ENCODE measurements at places on chromosomes 2 and 18.
A peak's percentile ranks its signal among the peaks of the same experiment; 100 is the strongest.

DNA sequence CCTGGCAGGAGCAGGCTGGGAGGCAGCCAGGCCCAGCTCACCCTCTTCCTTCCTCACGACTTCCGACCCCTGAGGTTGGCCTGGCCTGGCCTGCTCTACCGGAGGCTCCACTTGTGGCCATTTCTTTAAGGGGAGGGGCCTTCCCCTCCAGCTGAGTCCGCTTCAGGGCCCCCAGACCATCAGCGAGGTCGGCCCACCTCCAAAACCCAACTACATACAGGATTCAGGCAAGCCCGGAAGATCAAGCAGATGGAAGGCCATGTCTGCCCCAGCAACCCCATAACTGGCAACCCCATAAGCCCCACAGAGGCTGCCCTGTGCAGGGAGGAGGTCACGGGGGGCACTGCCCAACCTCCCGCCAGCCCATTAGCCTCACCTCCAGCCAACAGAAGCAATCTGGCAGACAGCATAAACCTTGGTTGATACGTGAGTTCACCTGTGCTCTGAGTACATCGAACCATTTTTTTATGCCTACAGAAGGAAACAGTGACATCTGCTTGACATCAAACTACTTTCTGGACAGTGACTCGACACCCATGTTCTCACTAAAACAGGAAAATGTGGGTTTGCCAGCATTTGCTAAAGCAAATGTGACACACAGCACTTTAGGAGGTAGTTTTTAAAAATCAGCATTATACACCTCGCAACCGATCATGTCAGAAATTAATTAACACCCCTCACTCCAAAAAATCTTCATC is 98.9 kb downstream of the EIPR1 start:
- no peak for DNase-seq

DNA sequence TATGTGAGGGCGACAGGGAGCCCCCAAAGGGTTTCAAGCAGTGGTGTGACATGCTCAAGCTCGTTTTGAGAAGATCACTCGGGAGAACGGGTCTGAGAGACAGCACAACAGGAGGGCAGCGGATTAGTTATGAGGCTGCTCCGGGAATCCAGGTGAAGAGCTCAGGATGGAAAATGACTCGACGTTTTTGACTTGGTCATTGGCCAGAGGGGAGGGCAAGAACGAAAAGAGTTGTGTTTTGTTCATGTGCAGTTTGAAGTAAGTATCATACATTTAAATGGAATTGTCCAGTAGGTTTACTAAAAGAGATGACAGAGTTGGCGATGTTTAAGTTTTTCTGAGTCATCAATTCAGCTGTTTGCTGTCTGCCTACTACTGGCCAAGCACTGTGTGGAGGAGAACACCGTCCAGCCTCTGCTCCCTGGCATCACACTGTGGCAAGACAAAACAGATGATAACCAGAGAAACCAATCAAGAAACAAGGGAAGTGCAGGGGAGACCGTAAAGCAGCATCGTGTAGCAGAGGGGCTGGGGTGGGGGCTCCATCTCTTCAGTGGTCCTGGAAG is 25.3 kb upstream of the ANXA4 start:
- no peak for DNase-seq

GRCh38 chr2:128867936-128868636 is 549.4 kb upstream of the HS6ST1 start:
- DNase-seq, result no peak

- no peak for DNase-seq
These were observed 305.1 kb upstream of the MGAT5 start for GRCh38 chr2:133948610-133949290.

GRCh38 chr2:9311488-9311887 is 104.9 kb downstream of the ASAP2 start:
- peak; percentile 85 for DNase-seq

- no peak for DNase-seq
These were observed 456.5 kb downstream of the METTL4 start for GRCh38 chr18:2114765-2115164.

GRCh38 chr2:238523158-238524110 is 96.7 kb downstream of the ASB1 start:
- no peak for DNase-seq

- no peak for DNase-seq
These were observed 154.2 kb downstream of the CTIF start for GRCh38 chr18:48693006-48693405.

DNA sequence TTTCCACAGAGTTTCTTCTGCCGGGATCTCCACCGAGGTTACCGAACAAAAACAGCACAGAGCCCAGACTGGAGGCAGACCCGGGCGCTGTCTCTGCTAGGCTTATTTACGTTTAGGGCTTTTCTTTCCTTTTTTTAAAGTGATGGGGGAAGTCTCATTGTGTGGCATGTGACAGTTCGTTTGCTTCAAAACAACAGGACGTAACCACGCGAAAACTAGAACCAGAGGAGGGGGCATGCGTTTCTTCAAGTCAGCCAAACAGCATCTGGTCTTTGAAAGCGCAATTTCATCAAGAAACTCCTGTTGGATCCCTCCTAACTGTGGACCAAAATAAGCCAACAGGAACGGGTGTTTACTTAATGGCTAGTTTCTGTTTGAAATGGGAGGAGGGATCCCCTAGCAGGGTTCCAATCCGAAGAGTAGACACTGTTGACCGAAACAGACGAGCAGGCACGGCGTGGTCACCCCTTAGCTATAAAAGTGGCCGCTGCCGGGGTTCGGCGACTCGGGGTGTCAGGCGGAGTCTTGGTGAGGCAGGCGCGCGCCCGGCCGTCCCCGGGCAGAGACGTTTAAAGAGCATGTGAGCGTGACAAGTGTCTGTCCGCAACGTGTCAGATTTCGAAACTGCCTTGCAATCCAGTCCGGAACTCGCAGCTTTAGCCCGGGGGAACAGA is 997 bp upstream of the TGIF1 start:
- peak; percentile 96 for DNase-seq

- no peak for DNase-seq
These were observed 74.9 kb downstream of the ORC4 start for GRCh38 chr2:147945660-147946059.

DNA sequence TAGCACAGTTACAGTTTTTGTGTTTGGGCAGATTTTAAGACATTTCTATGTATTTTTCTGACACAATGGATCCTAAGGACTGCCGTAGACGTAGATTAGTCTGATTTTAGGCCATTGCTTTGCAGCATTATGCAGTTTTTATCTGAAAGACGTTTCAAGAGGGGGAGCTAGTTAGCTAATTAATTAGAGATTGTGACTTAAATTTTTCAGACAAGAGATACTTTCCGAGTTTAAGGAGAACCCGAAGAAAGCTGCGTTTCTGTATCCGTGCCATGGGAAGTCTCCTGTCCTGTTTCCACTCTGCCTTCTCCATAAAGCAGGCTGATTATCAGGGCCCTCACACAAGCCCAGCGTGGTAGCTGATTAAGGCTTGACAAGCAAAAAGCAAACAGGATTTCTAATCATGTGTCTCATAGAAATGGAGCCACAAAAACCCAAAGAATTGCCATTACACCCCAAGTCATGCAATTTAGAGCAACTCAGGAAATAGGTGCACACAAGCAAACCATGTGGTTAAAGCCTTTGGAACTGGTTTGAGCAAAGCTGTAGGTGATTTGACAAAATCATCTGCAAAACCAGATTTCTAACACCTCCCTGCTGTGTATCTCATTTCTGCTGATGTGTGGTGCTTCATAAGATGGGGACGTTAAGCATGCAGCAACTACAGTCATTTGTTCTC is 808.1 kb downstream of the RNF144A start:
- DNase-seq, result no peak

- no peak for DNase-seq
These were observed 182.6 kb downstream of the AGAP1 start for GRCh38 chr2:235676536-235676799.

DNA sequence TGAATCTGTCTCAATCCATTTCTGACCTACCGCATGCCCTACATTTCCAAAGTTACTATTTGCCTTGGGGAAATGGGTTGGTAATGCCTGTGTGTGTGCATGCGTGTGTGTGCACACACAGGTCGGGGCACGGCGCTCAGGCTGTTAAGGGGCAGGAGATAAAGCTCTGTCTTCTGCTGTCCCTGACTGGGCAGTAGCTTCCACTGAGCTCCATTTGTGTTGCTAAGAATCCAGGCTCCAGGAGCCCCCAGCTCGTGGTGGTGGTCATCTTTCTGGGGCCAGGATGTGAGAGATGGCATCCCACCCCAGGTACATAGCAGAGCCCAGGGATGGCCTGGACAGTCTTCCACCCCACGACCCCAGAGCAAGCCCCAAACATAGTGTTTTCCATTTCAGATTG is 66.7 kb upstream of the HS6ST1 start:
- peak; percentile 40 for DNase-seq

GRCh38 chr2:149858216-149858615 is 270.6 kb upstream of the MMADHC start:
- no peak for DNase-seq

- no peak for DNase-seq
These were observed 1.1 kb downstream of the SLC4A1AP start for GRCh38 chr2:27664622-27665363.

GRCh38 chr2:17912266-17912691 is 33.8 kb downstream of the KCNS3 start:
- no peak for DNase-seq

DNA sequence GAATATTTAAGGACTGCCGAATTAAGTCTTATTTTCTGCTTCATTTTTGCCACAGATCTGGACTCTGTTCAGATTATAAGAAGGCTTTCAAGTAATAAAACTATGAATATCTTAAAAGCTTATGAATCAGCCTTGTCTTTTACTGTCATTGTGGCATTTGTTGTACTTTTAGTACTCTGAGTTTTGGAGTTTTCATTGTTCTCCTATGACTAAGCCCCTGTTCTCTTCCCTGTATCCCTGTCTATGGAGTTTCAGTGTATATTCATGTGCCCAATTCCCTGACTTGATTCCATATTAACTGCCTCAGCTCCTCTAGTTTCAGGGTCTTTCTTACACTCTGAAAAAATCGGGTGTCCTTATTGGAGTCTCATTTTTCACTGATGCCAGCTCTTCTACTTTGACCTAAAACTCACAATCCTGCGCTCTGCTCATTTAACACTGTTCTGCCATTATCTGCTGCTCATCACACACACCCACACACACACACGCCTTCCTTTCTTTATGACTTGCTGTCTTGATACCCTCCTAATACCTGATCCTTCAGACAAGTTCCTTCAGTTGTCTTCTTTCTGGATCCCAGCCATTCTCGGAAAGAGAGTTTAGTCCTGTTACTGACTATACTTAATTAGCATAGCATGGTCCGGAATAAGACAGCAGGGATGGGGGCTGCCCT is 511.8 kb downstream of the CPS1 start:
- DNase-seq, result no peak

GRCh38 chr2:171924170-171924942 is 2.1 kb downstream of the HAT1 start:
- no peak for DNase-seq

- DNase-seq, result no peak
These were observed 117.7 kb upstream of the KCNJ3 start for GRCh38 chr2:154580767-154581166.

DNA sequence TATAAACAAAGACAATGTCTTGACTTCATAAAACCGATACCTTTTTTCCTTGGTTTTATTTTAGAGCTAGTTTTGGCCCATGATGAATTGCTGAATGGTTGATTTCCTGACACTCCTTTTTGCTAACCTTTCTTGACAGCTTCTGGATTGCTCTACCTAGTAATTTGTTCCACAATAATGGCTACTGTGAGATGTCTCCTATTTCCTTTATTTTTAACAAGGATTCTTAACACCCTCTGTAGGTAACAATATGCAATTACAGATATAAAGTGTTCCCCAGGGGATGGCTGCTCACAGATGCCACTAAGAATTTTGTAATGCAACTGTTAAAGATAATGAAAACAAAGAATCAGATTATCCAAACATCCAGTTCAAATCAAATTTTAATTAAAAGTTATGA is 100.8 kb upstream of the ATP5MC3 start:
- no peak for DNase-seq

DNA sequence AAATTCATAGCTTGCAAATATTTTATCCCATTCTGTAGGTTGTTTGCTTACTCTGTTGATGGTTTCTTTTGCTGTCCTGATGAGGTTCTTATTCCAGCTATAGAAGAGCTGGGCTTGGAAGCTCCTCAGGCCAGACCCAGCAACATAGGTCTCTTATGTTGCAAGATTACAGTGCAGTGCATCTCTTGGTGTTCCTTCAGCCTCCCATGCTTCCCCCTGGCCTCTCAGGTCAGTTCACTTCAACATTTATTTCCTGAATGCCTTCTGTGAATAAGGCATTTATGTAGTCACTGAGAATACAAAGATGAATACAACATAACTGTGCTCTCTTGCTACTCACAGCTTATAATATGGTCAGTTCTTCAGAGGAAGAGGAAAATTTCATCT is 179.0 kb upstream of the SLC39A10 start:
- DNase-seq, result no peak

DNA sequence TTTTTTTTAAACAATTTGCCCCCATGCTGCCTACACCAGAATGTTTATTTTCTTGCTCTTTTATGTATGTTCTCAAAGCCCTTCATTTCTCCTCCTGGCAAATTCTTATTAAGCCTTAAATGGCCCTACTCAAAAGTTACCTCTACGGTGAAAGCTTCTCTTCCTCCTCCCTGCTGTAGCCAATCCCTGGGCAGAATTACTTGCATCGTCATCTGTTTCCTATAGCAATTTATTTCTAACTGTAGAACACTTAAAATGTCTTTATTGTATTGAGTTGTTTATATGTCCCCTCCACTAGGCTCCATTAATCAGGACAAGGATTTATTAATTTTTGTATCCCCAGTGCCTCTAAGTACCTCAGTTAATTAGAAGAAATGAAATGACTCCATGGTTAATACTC is 2.5 kb upstream of the RAD51AP2 start:
- no peak for DNase-seq

DNA sequence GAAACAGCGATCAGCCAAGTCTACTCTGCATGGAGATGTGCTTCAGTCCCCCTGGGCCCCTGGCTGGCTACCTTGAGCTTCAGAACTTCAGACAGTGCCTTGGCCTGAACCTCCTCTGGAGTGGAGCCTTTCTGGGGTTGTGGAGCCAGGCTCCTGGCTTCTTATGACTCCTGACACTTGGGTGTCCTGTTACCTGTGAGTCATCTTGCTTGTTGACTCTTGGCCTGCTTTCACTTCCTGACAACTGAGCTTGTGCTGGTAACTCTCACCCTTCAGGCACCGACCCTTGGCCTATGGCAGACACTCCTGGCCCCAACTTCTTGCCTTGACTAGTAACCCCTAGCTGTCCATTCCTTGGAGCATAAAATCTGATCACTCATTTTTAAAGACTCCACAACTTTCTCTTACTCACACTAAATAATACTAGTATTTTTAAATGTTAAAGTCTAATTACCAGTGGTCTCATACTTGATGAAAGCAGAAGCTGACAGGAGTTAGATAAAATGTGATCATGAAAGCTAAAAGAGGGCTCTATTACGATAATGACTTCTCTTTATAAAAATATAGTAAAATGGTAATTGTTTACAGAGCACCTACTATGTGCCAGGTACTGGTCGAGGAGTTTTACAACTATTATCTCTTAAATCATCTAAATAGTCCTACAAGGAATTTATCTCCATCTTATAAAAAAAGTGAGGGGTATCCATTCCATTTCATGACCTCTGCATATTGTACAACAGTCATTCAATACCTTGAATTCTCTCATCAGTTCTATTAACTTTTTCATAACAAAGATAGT is 46.3 kb upstream of the VIT start:
- no peak for DNase-seq

All from tibial artery (tissue), 4 donors.